ENCODE measurements at places on chromosomes 5 and 9. TPM values are rescaled to one million over a fixed set of nuclear protein-coding genes. Genes with fewer than 3 reads are reported as not detected.

GRCh38 chr5:67971223-67971830 is 244.2 kb upstream of the PIK3R1 start:
- DNase-seq, result peak; percentile 49
- H3K4me1 ChIP-seq, result peaks cover 7% of the 10 kb centered on the region
- no peaks in the 10 kb centered on the region for H3K36me3 ChIP-seq
- H3K4me3 ChIP-seq, result no peak overlapping the region
- H3K27me3 ChIP-seq, result no peaks in the 10 kb centered on the region

DNA sequence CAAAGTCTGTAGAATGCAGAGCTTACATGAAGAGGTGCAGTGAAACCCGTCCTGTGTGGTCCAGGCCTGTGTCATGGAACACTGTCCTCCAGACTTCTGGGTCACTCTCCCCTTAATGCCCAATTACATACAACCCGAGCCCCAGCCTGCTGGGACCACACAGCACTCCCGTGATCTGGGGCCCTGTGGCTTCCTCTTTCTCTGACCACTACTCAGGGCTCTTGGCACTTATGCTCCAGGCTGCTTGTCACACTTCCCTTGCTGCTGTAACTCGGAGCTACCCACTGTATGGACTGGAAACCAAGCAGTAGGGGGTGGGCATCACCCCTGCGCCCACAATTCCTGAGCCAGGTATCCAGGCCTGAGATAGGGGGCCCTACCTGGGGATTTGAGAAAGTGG is 10.3 kb upstream of the IL3 start:
- H3K4me1 ChIP-seq, result no peaks in the 10 kb centered on the region
- H3K27ac ChIP-seq, result no peak overlapping the region
- H3K27me3 ChIP-seq, result no peaks in the 10 kb centered on the region
- H3K4me3 ChIP-seq, result no peak overlapping the region
- peak; percentile 33 for DNase-seq
- no peaks in the 10 kb centered on the region for H3K36me3 ChIP-seq

DNA sequence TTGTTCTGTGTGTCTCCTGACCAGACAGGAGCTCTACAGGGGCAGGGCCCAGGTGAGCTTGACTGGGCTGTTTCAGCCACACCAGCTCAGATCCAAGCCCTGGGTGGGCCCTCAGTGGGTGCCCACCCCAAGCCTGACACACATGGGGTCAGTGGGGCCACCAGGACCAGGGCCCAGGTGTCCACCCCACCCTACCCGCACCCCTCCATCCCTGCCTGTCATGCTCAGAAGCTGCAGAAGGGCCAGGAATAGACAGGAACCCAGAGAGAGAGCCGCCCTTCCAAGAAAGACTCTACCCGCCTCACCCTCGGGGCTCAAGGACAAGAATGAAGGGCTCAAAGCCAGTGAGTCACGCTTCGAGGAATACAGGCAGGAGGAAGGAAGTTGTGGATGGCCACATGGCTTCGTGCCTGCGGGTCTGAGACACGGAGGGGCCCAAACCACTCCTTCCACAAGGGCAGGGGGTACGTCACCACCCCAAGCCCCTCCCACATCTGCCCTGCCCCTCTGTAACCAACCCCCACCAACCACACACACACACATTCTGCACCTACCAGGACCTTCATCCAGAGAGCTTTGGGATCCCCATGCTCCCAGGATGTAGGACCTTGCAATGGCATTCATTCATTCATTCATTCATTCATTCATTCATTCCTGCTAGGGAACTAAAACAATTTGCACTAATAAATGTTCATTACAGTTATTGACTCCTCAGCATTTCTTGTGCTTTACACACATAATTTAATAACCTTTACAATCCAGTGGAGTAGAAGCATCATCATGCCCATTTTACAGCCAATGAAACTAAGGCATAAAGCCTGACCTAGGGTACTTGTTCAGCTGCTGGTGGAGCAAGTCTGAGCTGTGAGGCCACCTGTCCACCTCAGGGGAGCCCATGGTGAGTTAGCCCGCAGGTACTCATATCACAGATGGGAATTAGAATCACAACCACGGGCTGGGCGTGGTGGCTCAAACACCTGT is 55.9 kb upstream of the STXBP1 start:
- DNase-seq, result peak; percentile 90
- H3K27me3 ChIP-seq, result no peaks in the 10 kb centered on the region
- H3K27ac ChIP-seq, result peak overlapping the region; percentile 94
- peaks cover 55% of the 10 kb centered on the region for H3K4me1 ChIP-seq
- H3K4me3 ChIP-seq, result no peak overlapping the region

DNA sequence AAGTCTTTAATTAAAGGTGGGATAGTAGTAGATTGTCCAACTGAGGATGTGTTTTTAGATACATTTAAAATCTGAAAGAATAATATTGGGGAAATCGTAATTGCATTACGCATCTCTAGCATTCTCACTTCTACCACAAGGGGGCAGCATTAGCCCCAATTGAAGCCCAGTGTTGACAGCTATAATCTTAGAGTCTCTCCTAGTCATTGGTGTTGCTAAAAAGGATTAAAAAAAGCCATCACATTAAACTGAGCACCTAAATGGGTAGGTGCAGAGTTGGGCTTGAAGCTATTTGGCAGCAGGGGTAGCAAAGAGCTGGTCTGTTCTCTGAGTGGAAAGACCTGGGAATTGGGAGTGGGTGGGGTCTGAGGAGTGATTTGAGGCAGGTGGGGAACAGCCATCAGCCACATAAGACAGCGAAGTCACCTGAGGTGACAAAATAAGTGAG is 177.2 kb downstream of the OSTF1 start:
- H3K4me3 ChIP-seq, result no peak overlapping the region
- peak; percentile 38 for DNase-seq
- no peaks in the 10 kb centered on the region for H3K27me3 ChIP-seq
- H3K4me1 ChIP-seq, result no peaks in the 10 kb centered on the region
- no peaks in the 10 kb centered on the region for H3K36me3 ChIP-seq

DNA sequence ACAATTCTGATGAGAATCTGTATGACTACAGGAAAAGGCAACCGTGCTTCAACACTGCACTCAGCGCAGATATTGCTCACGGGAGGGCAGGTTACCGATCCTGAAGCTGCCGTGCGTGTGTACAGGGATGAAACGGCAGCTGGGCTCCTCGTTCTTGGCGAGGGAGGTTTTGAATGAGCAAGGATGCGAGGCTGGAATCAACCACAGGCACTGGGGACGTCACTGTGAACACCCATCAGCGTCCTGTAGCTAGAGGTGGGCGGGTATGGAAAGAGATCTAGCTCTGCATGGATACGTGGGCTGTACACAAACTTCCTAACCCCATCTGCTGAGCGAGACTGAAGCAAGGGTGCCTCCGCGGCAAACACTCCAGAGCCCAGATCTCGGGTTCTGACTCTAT is 84.3 kb upstream of the COL5A1 start:
- no peak overlapping the region for H3K27ac ChIP-seq
- no peak overlapping the region for H3K4me3 ChIP-seq
- no peaks in the 10 kb centered on the region for H3K4me1 ChIP-seq
- H3K36me3 ChIP-seq, result no peaks in the 10 kb centered on the region
- DNase-seq, result no peak
- H3K27me3 ChIP-seq, result peaks cover 3% of the 10 kb centered on the region

The KLHL3 gene
- polyA plus RNA-seq, result 3.1 TPM

The OR1N2 gene
- polyA plus RNA-seq, result not detected

The PHF24 gene
- 0.16 TPM for polyA plus RNA-seq

Data from adrenal gland (tissue), 19 donors.